ENCODE measurements at places on chromosomes 5 and 9.

GRCh38 chr9:137764981-137765380 is 112.6 kb upstream of the CACNA1B start:
- no peak for DNase-seq

GRCh38 chr5:172334196-172334595 is 50.6 kb upstream of the UBTD2 start:
- DNase-seq, result no peak

- DNase-seq, result no peak
Measured at GRCh38 chr9:96163712-96164111, 138.3 kb downstream of the HSD17B3 start.

DNA sequence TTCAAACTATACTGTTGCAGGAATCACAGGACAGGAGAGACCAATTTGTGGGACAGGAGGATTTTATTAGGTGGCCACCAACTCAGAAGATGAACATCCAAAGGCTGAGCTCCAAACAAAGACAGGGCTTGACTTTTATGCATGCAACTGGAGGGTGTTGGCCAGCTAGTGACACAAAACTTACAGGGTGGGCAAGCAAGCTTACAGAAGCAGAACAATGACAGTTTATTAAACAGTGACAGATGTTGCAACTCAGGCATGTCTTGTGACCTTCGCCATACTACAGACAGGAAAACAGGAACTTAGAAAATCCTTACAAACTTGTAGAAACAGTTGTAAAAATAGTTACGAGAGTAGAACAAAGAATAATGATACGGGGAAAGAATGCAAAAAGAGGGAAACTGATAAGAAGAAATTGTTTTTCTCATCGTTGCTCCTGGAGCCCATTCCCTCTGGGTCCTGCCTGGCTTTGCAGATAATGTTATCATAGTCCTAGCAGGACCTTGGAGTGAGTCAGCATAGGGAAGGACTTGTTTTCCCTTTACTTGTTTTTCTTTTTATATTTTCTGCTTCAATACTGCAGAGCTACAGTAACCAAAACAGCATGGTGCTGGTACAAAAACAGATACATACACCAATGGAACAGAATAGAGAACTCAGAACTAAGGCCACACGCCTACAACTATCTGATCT is 2083.0 kb upstream of the ACO1 start:
- DNase-seq, result no peak

- no peak for DNase-seq
Measured at GRCh38 chr9:83656952-83657351, 34.0 kb downstream of the IDNK start.

GRCh38 chr5:174412374-174412773 is 312.0 kb upstream of the MSX2 start:
- DNase-seq, result no peak

GRCh38 chr5:173069671-173070070 is 13.5 kb downstream of the CREBRF start:
- DNase-seq, result no peak

DNA sequence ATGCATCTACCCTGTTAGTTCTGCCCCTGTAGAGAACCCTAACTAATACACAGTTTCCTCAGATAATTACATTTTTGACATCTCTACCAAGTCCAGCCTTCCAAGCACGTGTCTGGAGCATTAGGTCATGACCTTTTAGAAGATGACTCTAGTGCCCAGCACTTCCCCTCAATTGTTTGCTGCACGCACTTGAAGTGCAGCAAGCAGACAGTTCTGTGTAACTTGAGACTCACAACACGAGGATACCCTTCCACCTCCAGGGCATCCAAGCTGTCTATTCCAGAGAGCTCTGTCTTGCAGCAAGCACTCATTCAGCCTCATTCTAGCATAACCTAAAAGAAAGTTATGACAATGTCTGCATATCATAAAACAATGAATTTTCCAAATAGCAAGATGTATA is 1410.5 kb upstream of the CDH18 start:
- no peak for DNase-seq

GRCh38 chr5:139828207-139828895 is 32.7 kb downstream of the PSD2 start:
- DNase-seq, result no peak

- DNase-seq, result no peak
Measured at GRCh38 chr5:141639357-141640050, 2.7 kb downstream of the RELL2 start.

DNA sequence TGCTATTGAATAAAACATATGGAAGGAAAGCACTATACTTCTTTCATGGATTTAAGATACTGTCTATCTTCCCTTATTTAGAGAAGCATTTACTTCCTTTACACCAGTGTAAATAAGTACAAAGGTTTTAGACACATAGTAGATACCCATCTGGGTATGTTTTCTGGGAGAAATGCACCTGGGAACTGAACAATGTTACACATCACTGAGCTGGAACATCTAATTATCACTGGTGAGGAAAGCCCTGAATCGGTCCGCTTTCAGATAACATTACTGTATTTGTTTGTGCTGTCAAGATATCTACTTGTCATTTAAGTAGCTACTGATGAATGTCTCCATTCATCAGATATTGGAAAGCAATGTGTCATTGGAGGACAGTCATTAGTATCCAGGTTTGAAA is 964.7 kb upstream of the PTPRD start:
- no peak for DNase-seq

DNA sequence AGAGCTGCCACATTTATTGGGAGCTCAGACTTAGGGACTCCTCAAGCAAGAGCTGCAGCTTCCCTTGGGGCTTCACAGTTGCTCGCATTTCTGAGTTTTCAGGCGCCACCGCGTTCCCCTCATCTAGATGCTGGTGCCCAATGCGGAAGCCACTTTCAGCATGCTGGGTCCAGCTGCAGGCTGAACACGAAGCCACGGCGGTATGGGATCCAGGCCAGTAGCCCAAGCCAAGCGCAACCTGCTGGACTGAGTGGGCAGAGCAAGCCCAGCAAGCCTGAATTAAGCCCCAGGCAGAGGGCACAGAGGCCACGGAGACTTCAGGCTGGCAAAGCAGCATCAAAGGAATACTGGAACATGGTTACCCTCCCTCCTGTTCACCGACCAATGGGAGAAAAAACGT is 391.5 kb downstream of the HTR1A start:
- DNase-seq, result no peak

- DNase-seq, result no peak
Measured at GRCh38 chr5:103476811-103477210, 85.8 kb downstream of the NUDT12 start.

- no peak for DNase-seq
Measured at GRCh38 chr5:178201927-178202235, 2.5 kb upstream of the HNRNPAB start.

DNA sequence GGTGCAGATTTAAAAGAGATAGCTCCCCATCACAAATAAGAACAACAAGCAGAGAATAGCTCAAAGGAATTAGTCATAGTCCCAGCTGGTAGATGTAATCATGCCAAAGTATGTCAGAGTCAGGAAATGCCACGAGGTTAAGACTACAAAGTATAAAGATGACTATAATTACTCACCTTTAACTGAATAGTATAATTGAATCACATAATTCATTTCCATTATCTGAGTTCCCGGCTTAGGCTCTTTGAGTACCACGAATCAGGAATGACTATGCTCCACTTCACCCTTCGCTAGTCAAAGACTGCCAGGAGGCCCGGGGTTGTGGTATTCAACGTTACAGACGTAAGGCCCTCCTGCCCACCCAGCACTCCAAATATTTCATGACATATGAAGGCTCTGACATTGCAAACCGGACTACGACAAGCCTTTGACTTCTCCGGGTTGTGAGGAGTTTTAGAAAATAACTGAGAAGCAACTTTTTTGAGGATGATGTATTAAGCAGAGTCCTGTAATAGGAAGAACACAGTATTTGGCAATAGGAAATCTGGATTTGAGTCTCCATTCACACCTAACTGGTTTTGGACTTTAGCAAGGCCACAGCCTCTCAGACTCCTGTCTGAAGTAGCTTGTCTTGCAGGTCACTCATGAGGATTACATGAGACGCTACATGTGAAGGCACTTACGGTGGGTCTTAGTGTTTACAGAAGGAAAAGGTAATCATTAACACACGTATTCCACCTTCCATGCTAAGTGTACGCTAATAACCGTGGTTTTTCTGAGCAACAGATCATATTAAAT is 64.6 kb downstream of the ENC1 start:
- DNase-seq, result no peak

- DNase-seq, result no peak
Measured at GRCh38 chr9:113822315-113822714, 53.8 kb upstream of the ZNF618 start.

- no peak for DNase-seq
Measured at GRCh38 chr5:54719384-54720283, 202.1 kb downstream of the SNX18 start.

DNA sequence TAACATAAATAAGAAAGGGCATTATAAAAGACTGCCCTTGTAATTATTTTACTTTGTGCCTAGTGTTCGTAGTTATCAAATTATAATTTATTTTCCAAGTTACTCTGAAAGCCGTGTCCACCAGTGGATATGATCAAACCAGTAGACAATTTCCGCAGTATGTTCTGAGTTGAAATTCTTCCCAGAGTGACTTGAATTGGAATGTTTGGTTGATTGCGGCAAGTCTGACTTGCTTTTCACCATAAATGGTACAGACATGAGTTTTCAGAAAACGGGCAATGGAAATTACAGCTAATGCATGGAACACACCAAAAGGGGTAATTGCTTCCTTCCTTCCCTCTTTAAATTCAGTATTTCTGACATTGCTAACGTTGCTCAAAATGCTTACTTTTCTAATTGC is 56.6 kb downstream of the CHSY3 start:
- DNase-seq, result no peak

GRCh38 chr9:113296796-113297558 is 6.2 kb downstream of the RNF183 start:
- DNase-seq, result no peak

DNA sequence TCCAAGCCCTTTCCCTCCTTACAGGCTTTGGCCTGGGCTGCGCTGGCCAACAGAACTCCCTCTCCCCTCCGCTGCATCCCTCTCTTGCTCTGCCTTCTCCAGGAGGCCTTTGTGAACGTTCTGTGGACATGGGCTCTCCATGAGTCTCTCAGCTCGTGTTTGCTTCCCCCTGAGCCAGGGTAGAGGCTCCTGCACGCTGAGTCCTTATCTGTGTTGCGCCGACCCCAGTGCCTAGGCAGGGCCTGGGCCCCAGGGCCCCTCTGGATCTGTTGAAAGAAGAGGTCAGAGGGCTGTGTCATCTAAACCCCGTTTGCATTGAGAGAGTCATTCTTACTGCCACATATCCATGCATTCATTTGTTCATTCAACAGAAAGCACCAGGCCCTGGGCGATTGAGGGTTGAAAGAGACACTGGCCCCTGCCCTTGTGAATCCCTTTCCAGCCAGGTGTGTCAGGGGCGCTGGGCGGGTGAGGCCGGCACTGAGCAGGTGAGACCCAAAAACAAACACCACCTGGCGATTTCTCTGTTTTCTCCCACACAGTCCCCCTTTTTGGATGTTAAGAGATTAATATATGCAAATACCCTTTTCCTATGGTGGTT is 111.2 kb upstream of the IER5L start:
- peak; percentile 52 for DNase-seq

GRCh38 chr9:71746023-71746757 is 22.1 kb downstream of the CEMIP2 start:
- DNase-seq, result no peak

DNA sequence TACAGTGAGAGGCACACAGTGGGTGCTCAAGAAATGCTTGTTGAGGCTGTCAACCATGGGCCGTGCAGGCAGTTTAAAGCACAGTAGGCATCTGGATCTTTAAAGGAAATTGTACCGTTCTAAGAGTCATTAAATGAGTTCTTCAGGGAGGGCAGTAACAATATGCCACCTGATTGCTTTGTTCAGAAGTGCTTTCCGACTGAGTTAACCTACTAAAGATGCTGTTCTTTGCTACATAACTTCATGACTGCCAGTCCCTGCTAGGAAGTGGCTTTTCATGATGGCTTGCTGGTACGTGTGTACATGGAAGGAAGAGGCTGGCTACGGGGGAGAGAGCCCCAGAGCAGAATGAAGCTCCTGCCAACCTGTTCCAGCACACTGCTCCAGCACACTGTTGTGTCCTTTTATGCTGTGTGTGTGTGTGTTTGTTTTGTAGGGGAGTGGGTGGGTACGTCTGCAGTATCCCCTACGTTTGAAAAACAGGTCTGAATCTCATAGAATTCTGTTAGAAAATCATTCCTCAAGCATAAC is 41.9 kb upstream of the PPP2R2B start:
- DNase-seq, result no peak

DNA sequence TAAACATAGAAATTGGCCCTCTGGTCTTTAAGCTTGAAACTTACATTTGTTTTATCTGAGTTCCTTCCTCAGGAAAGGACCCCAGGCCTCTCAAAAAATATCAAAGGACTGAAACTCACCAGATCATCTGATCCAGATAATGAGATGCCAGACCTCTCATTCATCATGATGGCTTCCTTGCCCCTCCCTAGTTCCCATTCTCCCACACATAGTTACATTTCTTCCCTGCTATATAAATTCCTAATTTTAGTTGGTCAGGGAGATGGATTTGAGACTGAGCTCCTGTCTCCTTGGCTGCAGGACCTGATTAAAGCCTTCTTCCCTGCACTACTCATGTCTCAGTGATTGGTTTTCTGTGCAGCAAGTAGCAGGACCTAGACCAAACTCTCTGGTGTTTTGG is 119.4 kb upstream of the SPIN1 start:
- DNase-seq, result no peak

- no peak for DNase-seq
Measured at GRCh38 chr5:40240111-40240510, 439.6 kb upstream of the PTGER4 start.

GRCh38 chr5:11377896-11378295 is 526.4 kb downstream of the CTNND2 start:
- DNase-seq, result no peak

- DNase-seq, result no peak
Measured at GRCh38 chr5:9733486-9733885, 103.3 kb upstream of the TAS2R1 start.

- no peak for DNase-seq
Measured at GRCh38 chr5:123937230-123937629, 425.3 kb downstream of the CSNK1G3 start.

DNA sequence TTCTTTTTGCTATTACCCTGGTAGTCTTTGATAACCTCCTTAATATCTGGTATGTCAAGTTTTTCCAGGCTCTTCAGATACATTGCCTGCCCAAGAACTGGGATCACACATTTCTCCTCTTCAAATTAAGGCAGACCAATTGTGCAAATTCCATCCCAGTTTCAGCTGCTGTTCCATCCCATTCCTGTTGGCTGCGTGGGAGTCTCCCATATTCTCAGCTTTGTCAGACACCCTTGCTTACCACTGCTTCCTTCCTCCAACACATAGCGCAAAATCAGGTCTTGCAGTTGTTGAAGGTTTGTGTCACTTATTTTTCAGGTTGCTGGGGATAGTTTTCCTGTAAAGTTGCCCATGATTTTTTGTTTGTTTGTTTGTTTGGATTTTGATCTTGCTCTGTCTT is 15.2 kb downstream of the HCN1 start:
- no peak for DNase-seq

DNA sequence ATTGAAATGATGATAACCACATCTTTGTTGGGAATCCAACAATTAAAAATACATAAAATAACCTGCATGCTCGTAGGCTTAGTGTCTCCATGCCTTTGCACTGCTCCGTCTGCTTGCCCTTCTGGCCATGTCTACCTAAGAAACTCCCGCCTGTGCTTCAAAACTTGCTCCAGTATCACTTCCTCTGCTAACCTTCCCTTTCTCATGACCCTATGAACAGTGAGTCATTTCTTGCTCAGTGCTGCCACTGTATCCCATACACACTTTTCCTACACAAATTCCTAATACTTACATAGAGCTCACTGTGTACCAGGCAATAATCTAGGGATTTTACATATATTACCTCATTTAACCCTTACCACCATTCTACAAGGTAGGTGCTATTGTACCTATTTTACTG is 33.5 kb downstream of the TMEM245 start:
- DNase-seq, result no peak

GRCh38 chr9:124941679-124942561 is 1.0 kb upstream of the GOLGA1 start:
- no peak for DNase-seq

Measured in chondrocyte (in vitro differentiated cells).